ENCODE measurements at places on chromosomes 7 and 10. TPM values are rescaled to one million over a fixed set of nuclear protein-coding genes. Genes with fewer than 3 reads are reported as not detected.

- no peak for DNase-seq
These were observed 54.2 kb upstream of the SVIL start for GRCh38 chr10:29689001-29689400.

- no peak for DNase-seq
These were observed 34.5 kb downstream of the CRHR2 start for GRCh38 chr7:30647589-30648364.

GRCh38 chr10:6259153-6259552 lies 56.4 kb downstream of the PFKFB3 start:
- no peak for DNase-seq

DNA sequence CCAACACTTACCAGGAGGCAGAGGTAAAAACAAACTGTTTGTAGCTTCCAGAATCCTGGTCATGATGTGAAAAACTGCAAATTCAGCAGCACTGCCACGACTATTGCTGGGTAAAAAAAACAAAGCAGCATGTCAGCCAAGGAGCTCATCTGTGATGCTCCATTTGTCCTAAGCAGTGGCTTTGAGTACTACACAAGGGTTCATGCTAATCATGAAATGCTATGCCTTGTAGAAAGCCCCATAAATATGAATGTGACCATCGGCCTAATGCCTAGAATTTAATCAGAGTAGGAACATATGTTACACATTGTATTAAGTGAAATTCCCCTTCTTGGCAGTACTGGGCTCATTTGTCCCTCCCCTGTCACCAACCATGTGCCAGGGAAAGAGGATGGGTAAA lies 95.4 kb downstream of the GSAP start:
- no peak for DNase-seq

DNA sequence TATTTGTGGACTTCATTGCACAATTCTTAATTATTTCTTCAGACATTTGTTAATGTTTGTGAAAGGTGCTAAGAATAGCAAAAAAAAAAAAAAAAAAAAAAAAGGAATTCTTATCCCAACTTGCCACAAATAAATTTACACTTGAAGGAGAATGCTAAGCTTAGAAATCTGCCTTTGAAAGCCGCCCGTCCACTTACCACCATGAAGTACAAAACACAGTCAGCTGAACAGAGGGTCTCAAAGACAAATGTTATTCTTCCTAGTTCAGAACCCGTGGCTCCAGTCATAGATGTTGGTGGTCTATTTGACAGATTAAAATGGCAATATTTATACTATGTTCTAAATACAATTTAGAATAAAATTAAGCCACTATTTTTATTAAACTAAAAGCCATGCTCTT lies 141.2 kb downstream of the ELAPOR2 start:
- no peak for DNase-seq

DNA sequence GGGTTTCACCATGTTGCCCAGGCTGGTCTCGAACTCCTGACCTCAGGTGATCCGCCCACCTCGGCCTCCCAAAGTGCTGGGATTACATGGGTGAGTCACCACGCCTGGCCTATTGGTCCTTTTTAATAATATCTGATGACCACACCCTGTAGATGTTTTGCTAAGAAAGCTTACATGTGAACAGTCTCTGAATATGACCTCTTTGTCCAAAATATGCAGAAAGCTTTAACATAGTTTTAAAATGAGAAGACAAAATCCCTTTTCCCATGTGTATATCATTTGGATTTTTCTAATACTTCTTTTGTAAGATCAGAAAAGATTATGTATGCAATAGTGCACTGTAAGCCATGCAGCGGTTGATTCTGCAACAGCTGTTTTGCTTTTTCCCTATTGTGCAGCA lies 38.5 kb downstream of the MCU start:
- DNase-seq, result no peak

DNA sequence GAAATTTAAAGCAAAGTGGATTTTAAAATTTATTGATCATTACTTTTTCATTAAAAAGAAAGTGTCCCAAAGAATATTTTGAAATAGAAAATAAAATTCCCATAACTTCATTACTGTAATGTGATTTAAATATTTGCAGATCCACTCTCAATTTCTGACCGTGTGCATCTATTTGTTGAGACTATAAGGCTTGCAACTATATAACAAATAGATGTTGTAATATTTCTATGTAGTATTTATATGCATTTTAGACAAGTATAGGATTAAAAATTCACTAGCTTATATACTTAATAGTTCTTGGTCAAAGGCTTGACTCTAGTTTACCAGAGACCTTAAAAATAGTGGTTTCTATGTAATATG lies 3.8 kb downstream of the HHEX start:
- no peak for DNase-seq

AOAH gene
- total RNA-seq, result 5.7 TPM

DNA sequence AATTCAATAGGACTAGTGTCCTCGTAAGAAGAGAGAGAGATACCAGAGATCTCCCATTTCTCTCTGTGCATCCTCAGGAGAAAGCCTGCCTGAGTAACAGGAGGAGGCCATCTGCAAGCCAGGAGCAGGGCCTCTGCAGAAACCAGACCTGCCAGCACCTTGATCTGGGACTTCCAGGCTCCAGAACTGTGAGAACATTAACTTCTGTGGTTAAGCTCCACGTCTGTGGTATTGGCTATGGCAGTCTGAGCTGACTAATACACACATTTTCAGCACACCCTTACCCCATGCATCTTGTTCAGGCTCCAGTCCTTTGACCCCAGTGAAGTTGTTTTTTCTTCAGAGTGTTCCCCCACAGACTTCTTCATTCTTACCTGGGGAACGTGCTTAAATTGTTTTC lies 3.1 kb upstream of the CRTAC1 start:
- no peak for DNase-seq

DNA sequence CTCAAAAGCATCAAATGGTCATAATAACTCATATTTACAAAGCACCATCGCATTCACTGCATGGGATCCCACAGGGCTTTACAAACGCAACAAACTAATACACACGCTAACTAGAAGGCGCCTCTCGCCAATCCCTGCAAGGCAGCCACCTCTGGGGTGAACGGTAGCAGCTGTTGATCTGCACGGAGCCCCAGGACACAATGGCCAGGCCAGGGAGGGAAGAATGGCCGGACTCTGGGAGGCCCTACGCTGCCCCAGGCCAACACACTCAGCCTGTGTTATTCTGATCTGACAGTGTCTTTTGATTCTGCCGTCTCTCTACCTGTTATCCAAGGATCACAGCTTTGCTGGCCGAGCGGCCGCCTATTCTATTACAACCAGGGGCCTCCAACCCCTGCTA lies 41.8 kb downstream of the HABP2 start:
- no peak for DNase-seq

DNA sequence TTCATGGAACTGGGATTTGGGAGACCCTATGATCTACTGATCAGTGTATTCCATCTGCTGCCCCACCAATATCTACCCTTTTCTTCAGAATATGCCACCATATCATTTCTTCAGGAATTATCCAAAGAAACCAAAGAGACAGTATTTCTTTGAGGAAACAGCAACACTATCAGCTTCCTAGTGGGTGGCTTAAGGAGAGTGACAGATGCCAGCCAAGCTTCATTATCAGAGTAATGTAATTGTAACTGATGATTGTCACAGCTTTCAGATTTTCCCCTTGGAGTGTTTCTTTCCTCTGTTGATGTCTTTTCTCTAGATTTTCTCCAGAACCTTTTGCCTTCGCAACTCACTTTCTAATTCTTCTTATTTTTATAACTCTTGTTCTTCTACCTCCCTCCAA lies 934.4 kb upstream of the LRRN3 start:
- DNase-seq, result no peak

- no peak for DNase-seq
These were observed 287.9 kb downstream of the TNS3 start for GRCh38 chr7:47293884-47294555.

DNA sequence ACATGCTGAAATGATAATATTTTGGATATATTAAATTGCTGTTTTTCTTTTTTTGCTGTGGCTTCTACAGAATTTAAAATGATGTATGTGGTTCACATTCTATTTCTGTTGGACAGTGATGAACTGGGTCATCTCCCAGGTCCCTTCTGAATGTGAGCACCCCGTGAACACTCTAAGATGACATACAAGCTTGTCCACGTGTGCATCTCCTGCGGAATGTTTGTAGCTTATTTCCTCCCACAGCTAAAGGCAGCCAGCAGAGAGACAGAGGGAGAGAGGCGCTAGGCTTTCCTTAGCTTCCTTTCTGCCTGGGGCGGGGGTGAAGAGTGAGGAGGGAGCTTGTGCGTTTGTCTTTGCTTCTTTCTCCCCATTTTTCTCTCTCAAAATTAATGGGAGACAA lies 219.1 kb downstream of the EMX2 start:
- no peak for DNase-seq

CD36 gene
- total RNA-seq, result 0.52 TPM

GRCh38 chr7:42932811-42933591 lies 825 bp downstream of the MRPL32 start:
- no peak for DNase-seq

GPR26 gene
- total RNA-seq, result not detected

TEX47 gene
- not detected for total RNA-seq

GRCh38 chr7:92517631-92518030 lies 10.7 kb downstream of the PEX1 start:
- no peak for DNase-seq

- no peak for DNase-seq
These were observed at the start of gene CPA1 for GRCh38 chr7:130379921-130380860. CPA1 (plus strand) TSS chr7:130380494; CDS start chr7:130380521, 27 bp downstream.

DNA sequence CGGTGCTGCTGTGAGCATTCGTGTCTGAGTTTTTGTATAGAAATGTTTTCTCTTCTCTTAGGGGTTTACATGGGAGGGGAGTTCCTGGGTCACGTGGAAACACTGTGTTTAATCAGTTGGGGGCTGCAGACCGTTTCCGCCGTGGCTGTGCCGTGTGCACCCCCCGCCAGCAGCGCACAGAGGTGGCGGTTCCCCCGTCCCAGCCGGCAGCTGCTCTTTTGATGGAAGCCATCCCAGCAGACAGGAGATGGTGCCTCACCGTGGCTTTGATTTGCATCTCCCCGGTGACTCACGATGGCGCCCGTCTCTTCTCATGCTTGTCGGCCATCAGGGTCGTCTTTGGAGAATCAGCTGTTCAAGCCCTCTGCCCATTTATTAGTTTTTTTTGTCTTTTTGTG lies 34.9 kb upstream of the FOXL3 start:
- no peak for DNase-seq

DNA sequence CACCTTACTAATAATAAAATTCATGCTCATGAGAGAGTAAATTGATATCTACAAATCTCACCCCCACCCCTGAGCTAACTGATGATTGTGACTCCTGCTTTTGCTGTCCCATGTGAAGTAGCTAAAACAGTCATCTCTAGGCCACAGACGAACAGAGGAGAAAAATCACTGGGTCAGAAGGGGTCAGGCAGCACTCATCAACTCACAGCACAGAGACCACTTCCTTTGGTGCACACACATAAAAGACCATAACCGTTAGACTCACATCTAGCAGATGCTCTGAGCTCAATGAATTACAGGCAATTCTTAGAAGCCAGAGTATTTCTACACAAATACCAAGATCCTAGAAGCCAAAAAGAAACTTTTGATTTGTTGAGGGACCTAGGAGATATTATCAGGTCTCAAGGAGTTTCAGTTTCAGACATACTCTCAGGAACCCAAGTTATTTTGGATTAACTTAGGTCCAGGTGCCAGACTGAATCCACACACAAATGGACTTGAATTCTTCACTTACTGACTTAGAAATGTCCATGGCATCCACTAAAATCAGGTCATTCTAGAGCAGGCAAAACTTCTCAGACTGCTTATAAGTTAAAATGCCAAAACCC lies 65.0 kb upstream of the TES start:
- DNase-seq, result no peak

PLXNA4 gene
- total RNA-seq, result 0.27 TPM

KCP gene
- total RNA-seq, result 0.22 TPM
